ENCODE measurements at places on chromosomes 6 and 20.

DNA sequence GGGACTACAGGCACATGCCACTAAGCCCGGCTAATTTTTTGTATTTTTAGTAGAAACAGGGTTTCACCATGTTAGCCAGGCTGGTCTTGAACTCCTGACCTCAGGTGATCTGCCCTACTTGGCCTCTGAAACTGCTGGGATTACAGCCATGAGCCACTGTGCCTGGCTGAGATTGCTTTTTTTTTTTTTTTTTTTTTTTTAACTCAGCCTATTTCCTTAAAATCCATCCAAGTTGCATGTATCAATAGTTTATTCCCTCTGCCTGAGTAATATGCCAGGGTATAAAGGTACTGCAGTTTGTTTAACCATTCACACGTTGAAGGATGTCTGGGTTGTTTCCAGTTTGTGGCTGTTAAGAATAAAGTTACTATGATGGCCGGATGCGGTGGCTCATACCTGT lies 10.7 kb downstream of the SLX4IP start:
- peaks cover 6% of the 10 kb centered on the region for H3K4me1 ChIP-seq
- H3K27me3 ChIP-seq, result peaks cover 3% of the 10 kb centered on the region
- DNase-seq, result no peak
- H3K27ac ChIP-seq, result no peak overlapping the region
- H3K36me3 ChIP-seq, result no peaks in the 10 kb centered on the region
- H3K4me3 ChIP-seq, result no peak overlapping the region

DNA sequence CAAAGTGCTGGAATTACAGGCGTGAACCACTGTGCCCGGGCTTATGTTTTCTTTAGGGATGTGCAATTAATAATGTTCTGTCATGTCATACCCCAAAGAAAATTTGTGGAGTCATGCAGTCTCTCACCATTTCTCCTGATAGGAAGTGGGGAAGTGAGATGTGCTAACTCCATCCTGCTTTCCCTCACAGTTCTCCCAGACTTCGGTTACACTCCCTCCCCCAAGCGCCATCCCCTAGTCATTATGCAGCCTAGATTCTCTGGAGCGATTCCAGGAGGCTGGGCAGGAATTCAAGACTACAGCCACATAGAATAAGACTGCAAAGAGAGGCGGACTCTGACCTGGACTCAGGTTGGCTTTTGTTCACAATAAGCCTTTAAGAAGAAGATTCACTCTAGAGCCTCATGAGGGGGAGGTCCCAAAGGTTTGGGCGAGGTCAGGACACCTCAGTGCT lies 271.4 kb downstream of the ALDH8A1 start:
- no peak overlapping the region for H3K4me3 ChIP-seq
- H3K36me3 ChIP-seq, result no peaks in the 10 kb centered on the region
- no peak for DNase-seq
- no peak overlapping the region for H3K27ac ChIP-seq
- H3K27me3 ChIP-seq, result no peaks in the 10 kb centered on the region

DNA sequence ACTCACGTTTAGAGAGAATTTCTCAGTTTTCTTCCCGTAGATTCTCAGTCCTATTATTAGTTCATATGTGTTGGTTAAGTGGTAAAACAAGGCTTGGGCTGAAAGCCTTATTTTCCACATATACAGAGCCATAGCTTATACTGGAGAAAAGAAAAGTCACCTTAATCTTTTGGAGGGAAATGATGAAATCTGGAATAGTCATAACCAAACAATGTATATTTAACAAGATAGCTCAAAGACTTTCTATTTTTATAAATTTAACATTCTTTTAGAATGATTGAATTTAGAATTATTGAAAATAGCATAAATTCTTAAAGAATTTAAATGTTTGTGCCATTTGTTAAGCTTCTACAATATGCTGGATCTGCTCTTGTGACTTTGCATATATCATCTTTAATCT lies 85.8 kb downstream of the CDKAL1 start:
- no peaks in the 10 kb centered on the region for H3K36me3 ChIP-seq
- H3K27ac ChIP-seq, result no peak overlapping the region
- no peaks in the 10 kb centered on the region for H3K4me1 ChIP-seq
- DNase-seq, result no peak
- no peaks in the 10 kb centered on the region for H3K27me3 ChIP-seq
- H3K4me3 ChIP-seq, result no peak overlapping the region

DNA sequence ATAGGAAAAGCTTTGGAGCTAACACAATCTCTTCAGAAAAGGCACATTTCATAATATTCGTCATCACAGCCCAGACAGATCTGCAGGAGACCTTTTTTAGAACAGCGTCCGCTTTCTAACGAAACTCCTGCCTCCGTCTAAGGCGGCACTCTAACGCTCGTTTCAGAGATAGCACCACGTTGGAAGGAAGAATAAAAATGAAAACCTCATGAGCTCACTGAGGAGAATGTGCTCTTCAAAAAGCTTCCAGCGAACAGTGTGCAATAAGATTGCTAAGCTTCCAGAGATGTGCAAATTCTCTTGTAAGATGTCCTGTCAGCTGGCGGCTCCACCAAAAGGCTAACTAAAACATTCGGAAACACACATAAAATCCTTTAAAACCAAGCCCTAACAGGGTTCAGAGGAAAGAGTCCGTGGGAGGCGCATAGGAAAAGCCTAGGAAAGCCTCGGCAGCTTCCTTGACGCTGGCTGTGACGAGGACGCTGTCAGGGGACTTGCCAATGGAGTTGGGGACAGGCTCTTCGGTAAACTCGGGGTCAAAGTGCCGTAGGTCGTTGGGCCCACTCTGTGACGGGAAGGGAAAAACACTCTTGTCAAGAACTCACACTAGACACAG lies 117.6 kb upstream of the SLC2A12 start:
- peaks cover 2% of the 10 kb centered on the region for H3K27me3 ChIP-seq
- H3K27ac ChIP-seq, result no peak overlapping the region
- no peak for DNase-seq
- peaks cover 5% of the 10 kb centered on the region for H3K4me1 ChIP-seq
- H3K36me3 ChIP-seq, result no peaks in the 10 kb centered on the region

DNA sequence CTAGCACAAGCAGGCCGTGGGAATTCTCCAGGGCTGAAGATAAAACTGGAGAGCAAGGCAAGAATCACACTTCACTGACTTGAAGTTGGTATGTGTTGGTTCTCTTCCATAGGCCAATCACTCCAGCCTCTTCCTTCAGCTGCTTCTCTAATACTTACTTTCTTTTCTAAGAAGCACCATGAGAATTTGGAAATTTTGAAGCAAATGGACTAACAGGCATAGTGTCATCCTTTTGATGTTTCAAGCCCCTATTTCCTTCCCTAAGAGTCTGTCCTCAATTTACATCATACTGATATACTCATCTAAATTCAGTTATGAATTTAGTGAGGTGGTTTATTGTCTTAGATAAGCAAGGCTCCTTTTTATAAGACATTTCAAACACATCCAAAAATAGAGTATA lies 24.0 kb downstream of the SLC26A8 start:
- H3K27me3 ChIP-seq, result no peaks in the 10 kb centered on the region
- no peak overlapping the region for H3K4me3 ChIP-seq
- H3K4me1 ChIP-seq, result no peaks in the 10 kb centered on the region

DNA sequence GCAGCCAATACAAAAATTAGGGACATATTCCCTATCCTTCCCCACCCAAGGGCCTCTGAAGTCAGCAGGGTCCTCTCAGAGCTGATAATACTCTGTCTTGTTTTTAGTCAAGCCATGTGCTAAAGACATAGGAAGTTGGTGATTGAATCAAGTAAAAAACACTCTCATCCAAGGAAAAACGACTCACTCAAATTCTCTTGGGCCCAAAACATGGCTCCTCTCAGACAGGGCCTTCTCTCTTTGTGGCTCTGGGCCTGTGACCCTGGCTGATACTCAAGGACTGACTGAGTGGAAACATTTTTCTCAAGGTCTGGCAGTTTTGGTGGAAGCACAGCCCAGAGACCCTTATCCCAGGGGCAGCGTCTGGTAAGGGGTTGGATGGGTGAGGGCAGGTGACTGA lies 5.9 kb upstream of the SCML4 start:
- H3K36me3 ChIP-seq, result no peaks in the 10 kb centered on the region
- H3K27me3 ChIP-seq, result no peaks in the 10 kb centered on the region

GRCh38 chr20:22403022-22403631 lies 181.2 kb downstream of the FOXA2 start:
- no peaks in the 10 kb centered on the region for H3K4me1 ChIP-seq
- no peak for DNase-seq
- H3K27ac ChIP-seq, result no peak overlapping the region
- no peaks in the 10 kb centered on the region for H3K36me3 ChIP-seq
- H3K4me3 ChIP-seq, result no peak overlapping the region
- peaks cover 2% of the 10 kb centered on the region for H3K27me3 ChIP-seq

- no peak for DNase-seq
- H3K27ac ChIP-seq, result no peak overlapping the region
- no peak overlapping the region for H3K4me3 ChIP-seq
- peaks cover 4% of the 10 kb centered on the region for H3K27me3 ChIP-seq
These were observed 79.0 kb downstream of the ANKEF1 start for GRCh38 chr20:10113746-10114145.

DNA sequence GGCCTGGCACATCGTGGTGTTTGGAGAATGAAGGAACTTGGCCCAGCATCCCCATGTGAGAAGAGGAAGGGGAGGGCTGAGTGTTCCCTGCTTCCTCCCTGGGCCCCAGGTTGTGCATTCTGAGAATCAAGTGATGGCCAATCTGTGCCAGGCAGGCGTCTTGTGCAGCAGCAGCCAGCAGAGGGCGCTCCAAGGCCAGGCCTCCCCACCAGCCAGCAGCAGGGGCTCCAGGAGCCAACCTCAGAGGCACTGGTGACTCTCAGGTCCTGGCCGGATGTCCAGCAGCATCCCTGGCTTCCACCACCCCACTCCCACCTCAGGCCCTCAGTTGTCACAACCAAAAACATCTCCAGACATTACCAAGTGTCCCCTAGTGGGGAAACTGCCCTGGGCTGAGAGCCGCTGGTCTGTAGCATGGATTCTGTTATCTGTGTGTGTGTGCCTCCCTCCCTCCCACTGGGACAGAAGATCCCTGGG lies 192.0 kb downstream of the PREX1 start:
- H3K4me1 ChIP-seq, result peaks cover 29% of the 10 kb centered on the region
- H3K4me3 ChIP-seq, result no peak overlapping the region
- peaks cover 26% of the 10 kb centered on the region for H3K27me3 ChIP-seq
- H3K27ac ChIP-seq, result peak overlapping the region; percentile 31
- H3K36me3 ChIP-seq, result peaks cover 11% of the 10 kb centered on the region

- H3K36me3 ChIP-seq, result no peaks in the 10 kb centered on the region
- no peaks in the 10 kb centered on the region for H3K4me1 ChIP-seq
- no peak overlapping the region for H3K4me3 ChIP-seq
- peaks cover 3% of the 10 kb centered on the region for H3K27me3 ChIP-seq
- no peak overlapping the region for H3K27ac ChIP-seq
- DNase-seq, result no peak
These were observed 171.3 kb upstream of the SSTR4 start for GRCh38 chr20:22863826-22864225.

Data from glutamatergic neuron (in vitro differentiated cells).